Neural crest cell (in vitro differentiated cells): ENCODE measurements at places on chromosomes 16 and 17.

DNA sequence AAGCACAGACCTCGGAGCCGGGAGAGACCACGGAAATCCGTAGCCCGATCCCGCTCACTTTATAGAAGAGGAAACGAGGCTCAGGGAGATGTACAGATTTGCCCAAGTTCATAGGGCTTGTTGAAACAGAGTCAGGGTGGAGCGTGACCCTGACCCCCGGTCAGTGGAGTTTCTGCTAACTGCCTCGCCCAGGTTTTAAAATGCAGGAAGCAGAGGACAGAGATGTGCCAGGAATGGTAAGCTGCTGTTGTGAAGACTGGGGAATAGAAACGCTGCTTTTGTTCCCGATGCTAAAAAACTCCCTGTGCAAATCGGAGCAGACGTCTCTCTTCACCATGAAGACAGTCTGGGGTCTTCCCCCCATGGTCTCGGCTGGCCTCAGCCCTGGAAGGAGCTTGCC is 403.0 kb downstream of the SEC14L1 start:
- no peak for DNase-seq

DNA sequence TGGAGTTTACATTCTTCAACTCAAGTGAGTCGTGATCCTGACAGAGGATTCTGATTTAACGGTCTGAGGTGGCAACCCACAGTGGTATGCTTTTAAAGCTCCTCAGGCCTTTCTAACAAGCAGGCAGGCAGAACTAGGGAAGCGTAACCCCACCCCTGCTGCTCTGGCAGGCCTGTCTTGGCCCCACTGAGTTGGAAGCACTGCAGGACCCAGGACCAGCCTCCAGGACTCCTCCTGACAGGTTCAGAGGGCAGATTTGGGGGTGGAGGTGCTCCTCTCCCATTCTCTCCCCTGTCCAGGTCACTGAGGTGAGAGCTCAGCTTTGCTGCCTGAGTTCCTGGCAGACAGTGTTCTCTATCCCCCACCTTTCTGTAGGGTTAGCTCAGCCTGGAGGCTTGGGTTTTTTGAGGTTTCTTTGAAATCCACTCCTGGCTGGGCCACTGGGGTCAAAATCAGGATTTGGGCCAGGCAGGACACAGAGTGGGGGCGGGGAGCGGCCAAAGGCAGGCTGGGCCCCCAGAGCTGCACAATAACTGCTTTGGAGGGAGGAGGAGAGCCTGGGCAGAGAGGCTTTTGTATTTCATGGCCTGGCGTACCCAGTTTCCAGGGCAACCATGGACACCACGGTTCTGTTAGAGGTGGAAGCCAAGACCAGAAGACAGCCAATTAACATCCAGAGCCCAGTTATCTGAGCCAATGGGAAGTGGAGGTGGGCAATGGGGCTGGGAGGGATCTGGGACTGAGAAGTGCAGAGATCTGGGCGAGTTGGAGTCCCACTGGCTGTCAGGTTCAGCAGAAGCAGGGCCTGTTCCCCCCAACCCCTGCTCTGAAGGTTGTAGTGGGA is 9.5 kb downstream of the MRPL27 start:
- DNase-seq: peak; percentile 65

- DNase-seq: peak; percentile 57
Measured at GRCh38 chr17:82668631-82669099, 20.4 kb upstream of the WDR45B start.

DNA sequence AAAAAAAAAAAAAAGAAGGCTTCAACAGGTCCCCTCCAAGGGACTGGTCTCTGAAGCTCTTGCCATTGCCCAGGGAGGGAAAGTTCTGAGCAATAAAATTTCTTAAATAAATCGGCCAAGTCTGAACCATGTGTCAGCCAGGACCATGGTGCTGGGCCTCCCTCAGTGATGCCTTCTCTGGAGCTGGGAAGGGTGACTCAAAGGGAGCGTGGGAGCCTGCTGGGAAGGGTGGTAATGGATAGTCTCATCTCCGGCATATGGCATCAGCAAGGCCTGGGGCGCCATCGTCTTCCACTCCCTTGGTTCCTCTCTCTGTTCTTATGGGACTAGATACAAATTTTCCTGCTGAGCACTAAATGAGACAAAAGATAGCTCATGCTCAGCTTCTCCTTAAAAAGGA is 2.3 kb downstream of the VKORC1 start:
- DNase-seq: no peak

DNA sequence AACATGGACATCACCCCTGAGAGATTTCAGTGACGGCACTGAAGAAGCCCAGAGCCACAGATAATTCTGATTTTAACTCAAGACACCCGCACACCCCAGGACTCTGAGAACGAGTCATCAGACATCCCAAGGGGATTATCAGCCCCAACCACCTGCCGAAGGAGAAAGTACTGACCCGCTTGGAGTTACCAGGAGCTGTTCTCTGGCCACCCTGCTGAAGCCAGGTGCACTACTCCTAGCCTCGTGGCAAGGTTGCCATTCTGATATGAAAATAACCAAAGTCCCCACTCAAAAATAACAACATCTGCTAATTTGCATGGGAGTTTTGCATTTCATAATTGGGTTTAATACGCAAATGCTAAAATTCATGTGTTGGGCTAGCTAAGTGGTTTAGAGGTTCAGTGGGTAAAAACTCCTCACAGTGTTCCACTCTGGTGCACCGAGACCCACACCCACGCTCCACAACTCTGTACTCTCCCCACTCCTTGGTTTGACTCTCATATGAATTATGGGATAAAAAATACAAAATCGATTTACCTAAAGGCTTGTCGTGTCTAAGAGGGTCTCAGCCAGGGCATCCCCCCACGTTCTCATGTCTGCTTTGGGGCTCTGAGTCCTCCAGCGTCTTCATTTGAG is 143.0 kb upstream of the NOL11 start:
- no peak for DNase-seq

DNA sequence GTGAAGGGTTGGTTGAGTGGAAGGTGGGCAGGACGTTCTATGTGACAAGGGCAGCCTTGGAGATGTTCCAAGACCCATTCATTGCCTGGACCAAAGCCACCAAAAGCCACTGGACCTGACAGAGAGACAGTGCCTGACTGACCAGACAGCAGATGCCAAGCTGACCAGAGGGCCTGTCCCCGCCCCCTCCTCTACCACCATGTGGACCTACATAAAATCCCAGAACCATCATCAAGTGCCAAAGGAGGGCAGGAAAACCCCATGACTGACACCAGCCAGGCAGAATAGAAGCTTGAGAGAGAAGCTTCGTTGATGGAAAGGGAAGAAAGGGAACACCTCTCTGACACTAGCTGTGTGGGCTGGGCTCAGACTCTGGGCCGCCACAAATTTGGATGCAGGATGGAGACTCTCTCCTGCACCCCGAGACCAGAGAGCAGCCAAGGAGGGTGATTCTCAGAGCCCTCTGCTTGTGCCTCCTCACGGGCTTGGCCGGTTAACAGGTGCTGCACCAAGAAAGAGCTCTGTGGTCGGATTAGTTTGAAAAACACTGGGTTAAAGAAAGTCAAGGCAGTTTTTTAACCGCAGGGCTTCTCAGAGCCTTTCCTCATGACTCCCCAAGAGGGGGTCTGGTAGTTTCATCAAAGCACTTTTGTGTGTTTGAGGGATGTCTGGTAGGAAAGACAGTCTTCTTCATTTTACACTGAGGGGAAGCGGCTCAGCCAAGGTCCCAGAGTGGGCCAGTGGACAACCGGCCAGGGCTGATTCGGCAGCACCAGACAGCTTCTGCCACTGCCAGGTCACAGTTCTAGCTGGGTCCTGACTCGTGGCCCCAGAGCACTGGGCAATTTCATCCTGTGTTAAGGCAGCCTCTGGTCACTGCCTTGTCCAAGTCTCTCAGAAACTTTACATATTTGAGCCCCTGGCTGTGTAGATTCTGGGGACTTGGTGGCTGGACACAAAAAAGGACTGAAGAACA is 1.7 kb downstream of the TNFRSF13B start:
- DNase-seq: no peak

- DNase-seq: no peak
Measured at GRCh38 chr16:7731141-7731540, 398.5 kb downstream of the RBFOX1 start.

DNA sequence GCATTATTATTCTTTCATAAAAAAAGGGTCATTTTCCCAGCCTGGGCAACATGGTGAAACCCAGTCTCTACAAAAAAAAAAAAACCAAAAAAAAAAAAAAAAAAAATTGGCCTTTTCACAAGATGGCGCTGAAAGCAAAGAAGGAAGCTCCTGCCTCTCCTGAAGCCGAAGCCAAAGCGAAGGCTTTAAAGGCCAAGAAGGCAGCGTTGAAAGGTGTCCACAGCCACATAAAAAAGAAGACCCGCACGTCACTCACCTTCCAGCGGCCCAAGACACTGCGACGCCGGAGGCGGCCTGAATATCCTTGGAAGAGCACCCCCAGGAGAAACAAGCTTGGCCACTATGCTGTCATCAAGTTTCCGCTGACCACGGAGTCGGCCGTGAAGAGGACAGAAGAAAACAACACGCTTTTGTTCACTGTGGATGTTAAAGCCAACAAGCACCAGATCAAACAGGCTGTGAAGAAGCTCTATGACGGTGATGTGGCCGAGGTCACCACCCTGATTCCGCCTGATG is 4.9 kb upstream of the PGAP6 start:
- DNase-seq: peak; percentile 36

DNA sequence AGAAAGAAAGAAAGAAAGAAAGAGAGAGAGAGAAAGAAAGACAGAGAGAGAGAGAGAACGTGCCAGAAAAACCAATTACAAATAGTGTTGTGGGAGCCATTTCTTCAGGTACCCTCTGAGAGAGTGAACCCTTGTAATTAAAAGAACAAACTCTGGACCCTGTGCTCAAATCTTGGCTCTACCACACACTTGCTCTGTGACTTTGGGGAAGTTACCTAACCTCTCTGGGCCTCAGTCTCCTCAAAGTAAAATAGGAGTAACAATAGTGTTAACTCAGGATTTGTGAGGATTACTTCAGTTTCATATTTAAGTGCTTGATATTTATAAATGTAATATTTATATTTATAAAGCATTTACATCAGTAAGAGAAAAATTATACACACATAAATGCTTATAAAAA is 139.8 kb downstream of the GSG1L start:
- DNase-seq: no peak

DNA sequence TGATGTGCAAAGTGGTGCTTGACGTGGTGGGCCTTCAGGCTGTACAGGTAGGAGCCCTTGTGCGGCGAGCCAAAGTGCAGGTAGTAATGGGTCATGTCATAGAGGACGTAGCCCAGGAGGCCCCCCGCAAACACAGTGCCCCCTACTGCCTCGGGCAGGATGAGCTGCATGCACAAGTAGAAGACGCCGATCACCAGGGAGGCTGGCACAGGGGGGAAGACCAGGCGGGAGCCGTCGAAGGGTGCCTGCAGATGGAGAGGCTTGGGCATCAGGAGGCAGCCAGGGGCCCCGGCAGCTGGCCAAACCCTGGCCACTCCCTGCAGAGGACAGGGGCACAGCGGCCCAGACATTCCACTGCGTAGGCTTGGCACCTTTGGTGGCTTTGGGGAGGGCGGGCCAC is 15.7 kb upstream of the MLKL start:
- no peak for DNase-seq

DNA sequence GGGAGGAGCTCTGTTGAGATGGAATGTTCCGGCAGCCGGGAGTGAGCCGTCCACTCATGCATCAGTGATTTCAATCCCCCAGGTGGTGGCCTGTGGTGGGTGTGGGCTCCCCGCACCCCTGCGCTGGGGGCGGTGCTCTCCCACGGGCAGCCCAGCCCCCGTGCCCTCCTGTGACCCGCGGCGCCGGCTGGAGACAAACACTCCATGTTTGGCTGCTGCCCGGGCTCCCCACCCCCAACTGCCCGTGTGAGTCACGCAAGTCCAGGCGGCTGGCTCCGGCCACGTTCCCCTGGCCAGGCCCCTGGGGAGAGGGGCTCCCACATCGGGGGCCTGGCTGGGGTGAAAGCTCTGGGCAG is 29.4 kb downstream of the CACNA1H start:
- DNase-seq: no peak

GRCh38 chr17:7745748-7746470 is 28.4 kb downstream of the DNAH2 start:
- DNase-seq: peak; percentile 16
